ENCODE measurements at places on chromosomes 7 and 10.

GRCh38 chr7:76122516-76123239, 74.8 kb downstream of the MDH2 start:
- DNase-seq: no peak

GRCh38 chr7:39622609-39623008, 763 bp upstream of the RALA start:
- no peak for DNase-seq

GRCh38 chr7:2893411-2893861, 49.3 kb upstream of the GNA12 start:
- DNase-seq: no peak

DNA sequence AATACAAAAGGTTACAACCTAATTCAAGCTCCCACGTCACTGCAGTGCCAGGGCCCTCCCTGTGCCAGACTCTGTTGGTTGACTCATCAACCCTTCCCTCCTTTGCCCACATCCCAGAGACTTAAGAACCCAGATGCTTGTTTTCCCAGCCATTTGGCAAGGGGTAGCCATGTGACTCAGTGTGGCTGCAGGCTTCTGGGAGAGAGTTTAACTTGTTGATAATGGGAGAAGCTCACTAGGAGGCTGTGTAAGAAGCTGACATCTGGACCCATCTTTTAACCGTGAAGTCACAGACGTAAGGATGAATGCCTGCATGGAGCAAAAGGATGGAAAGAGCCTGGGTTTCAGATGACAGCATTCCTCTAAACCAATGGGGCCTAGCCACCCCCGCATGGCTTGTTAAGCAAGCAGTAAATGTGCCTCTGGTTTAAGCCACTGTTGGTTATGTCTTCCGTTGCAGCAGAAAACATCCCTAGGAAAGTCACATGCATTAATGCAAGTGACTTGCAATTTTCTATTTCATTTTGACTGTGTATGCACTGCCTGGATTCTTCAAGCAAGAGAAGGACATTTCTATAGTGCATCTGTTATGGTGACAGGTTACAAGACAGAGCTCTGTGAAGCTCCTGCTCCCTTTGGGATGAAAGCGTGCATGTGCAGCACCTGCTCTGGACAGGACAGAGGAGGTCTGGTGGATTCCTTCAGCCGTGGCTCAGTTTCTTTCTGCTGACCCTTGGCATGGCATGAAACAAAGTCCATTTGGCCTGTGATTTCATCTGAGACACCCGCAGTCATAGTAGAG, 57.5 kb upstream of the CREB5 start:
- DNase-seq: no peak

Data from left colon (tissue), 2 donors.